ENCODE measurements at places on chromosomes 7 and 10.
A peak's percentile ranks its signal among the peaks of the same experiment; 100 is the strongest.

DNA sequence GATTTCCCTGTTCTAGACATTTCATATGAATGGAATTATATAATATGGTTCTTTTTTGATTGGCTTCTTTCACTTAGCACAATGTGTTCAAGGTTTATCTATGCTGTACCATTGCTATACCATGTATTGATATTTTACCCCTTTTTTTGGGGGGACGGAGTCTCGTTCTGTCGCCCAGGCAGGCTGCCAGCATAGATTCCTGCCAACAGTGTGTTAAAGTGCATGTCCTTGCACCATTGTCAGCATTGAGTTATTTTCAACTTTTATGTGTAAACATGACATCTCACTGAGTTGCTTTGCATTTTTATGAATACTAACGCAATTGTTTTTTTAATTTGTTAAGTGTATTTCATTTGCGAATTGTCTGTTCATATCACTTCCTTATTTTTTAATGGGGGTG lies 4.9 kb downstream of the ABCC2 start:
- DNase-seq = no peak

DNA sequence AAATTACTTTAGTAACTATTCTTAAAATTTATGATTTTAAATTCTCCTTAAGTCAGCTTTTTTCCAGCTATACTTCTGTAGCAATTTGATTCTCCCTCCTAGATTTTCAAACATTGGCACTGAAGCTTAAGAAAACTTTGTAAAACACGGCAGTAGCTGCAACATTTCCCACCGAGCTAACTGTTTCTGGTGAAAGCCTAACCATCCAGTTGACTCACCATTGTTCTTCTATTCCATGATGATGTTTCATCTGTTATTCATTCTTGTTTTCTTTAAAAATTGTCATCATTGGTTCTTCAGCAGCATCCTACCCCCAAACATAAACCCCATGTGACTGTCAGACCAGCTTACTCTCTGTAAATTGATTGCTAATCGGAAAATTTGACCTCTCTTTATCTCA lies 312.3 kb downstream of the DGKB start:
- DNase-seq = no peak

DNA sequence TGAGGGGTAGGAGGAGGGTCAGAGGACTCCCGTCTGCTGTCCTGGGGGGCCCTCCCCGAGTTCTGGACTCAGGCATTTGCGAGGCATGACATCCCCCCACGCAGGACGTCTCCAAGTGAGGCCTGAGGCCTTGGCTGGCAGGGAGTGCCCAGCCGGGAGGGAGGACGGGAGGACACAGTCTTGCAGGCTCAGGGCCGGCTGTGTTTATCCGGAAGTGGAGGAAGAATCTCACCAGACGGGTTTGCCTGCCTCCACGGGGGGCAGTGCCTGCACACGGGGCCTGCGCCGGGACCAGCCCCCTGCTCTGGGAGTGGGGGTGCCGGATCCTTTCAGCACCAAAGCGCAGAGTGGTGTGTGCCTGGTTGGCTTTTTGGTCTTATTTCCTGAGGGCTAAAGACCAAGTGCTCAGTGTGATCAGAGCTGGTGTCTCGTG lies 10.9 kb downstream of the PWWP2B start:
- DNase-seq = no peak

DNA sequence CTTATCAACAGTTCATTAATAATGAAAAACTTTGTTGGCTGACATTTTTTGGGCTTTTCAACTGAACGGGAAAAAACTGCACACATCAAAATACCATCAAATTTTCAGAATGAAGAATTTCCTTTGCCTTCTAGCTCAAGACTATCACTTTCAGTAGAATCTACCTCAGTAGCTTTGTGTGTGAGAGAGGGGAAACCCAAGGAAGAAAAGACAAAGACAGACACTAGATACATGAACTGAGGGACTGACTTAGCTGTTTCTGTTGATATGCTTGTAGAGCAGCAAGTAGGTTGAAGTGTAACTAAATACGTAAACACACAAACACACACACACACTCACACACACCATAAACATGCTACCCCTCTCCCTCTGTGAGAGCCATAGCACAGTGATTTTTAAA lies 257.1 kb downstream of the CDK14 start:
- no peak for DNase-seq

DNA sequence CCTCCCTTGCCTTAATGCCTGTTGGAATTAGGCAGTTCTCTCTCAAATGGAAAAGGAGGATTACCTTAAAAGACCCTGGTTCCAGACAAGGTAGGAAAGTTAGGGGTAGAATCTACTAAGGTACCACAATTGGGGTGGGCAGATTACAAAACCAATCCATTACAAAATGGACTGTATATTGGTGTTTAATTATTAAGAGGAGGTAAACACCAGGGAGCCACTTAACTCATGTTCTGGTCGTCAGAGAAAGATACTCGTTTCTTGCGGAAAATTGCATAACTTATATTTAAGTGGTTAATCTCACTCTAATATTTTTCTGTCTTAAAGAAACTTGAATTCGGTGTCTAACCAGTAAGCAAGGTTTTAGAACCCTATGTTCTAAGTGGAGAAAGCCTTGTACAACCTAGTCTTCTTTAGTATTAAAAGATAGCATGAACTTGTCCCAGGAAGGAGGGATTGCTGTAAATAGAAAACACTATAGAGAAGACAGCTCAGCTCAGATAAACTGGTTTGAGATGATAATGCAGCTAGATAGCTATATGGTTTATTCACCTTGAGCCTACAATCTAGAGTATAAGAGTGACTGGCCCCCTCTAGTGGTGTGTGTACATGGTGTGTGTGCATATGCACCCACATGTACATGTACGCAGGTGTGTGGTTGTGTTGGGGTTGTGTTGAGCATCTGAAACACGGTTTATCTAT lies 58.0 kb upstream of the STRIP2 start:
- DNase-seq = peak; percentile 27

- no peak for DNase-seq
Measured at GRCh38 chr7:154738216-154738615, 264.7 kb downstream of the PAXIP1 start.

GRCh38 chr7:31633467-31633866 lies 53.5 kb upstream of the PPP1R17 start:
- DNase-seq = no peak

GRCh38 chr7:5501465-5501864 lies 77.8 kb upstream of the TNRC18 start:
- no peak for DNase-seq

GRCh38 chr7:92643821-92644220 lies 53.6 kb upstream of the FAM133B start:
- no peak for DNase-seq

- DNase-seq = no peak
Measured at GRCh38 chr7:101411508-101411874, 48.8 kb downstream of the COL26A1 start.

GRCh38 chr10:49527061-49527460 lies 11.9 kb downstream of the ERCC6 start:
- DNase-seq = no peak

DNA sequence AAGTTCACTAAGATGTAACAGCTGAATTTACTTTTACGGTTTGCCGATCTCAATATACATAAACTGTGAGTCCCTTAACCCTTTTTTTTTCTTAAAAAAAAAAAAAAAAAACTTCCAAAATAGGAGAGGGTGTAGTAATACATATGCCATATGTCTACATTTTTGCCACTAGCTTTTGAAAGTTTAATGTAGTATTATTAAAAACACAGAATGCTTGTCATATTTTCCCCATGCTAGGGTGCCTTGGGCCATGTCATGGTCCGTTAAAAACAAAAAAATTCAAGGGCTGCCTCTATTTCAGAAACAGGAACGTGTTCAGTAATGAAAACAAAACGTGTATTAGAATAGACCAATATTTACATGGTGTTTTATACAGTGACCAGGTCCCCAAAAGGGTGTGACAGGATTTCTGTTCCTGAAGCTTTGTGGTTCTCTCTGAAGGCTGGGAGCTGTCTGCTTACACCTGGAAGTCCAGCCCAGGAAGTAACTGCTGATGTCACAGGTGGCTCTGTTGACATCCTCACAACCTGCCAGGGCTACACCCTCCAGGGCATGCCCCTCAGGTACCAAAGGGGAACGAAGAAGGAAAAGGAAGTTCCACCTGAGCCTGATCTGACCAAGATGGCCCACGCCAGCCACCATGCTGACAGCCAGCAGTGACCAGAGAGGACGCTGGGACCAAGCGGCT lies 79.0 kb downstream of the COBL start:
- DNase-seq = no peak

DNA sequence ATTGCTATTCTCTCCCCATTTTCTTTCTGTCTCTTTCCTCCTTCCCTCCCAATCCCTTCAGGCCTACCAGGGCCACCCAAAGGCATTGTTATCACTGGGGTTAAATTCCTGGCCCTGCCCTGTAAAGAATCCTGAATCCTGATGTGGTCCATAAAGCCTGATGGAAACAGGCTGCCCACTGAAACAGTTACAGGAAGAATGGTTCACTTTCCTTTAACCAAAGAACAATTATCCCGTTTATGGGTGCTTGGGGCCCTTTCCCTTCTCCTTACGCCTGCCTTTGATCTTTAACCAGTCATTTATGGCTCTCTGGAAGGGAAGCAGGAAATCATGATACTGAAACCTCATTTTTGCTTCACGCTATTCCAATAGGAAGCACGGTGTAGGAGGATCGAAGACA lies 273.1 kb upstream of the NEBL start:
- DNase-seq = no peak

DNA sequence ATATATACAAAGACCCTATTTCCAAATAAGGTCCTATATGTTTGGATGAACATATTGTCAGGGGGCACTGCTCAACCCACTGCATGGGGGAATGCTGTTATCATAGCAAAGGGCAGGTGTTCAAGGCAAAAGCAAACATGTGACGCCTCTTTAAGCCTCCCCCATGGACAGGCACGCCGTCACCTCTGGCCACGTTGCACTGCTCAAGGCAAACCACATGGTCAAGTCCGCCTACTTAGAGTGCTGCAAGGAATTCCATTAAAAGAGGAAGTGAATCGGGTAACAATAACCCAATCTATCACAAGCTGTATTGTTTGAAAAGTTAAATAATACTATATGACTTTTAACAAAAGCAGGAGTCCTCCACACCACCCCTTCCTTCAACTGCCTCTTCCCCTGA lies 8.8 kb upstream of the CALD1 start:
- DNase-seq = no peak

GRCh38 chr7:40418448-40418847 lies 283.6 kb downstream of the SUGCT start:
- DNase-seq = no peak

GRCh38 chr7:99102809-99103690 lies 40.9 kb downstream of the SMURF1 start:
- DNase-seq = no peak

GRCh38 chr10:96034625-96035024 lies 8.8 kb upstream of the CCNJ start:
- DNase-seq = no peak

GRCh38 chr7:130875265-130875741 lies 141.3 kb upstream of the KLF14 start:
- DNase-seq = peak; percentile 27

DNA sequence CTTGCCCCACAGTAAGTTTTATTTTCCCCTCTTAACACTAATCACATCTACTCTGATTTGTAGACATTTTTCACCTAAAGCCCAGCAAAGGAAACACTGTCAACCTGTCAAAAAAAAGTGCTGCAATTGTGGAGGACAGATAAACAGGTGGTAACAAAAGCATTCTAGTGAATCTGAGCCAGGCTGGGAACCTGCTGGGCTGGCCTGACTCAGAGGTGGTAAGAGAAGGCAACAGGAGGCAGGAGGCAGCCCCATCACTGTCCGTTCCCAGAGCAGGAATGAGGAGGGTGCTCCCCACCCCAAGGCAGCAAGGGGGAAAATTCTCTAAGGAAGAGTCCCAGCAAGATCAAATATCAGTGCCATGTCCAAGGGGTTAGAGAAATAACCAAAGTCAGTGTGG lies 19.5 kb upstream of the HERPUD2 start:
- DNase-seq = no peak

DNA sequence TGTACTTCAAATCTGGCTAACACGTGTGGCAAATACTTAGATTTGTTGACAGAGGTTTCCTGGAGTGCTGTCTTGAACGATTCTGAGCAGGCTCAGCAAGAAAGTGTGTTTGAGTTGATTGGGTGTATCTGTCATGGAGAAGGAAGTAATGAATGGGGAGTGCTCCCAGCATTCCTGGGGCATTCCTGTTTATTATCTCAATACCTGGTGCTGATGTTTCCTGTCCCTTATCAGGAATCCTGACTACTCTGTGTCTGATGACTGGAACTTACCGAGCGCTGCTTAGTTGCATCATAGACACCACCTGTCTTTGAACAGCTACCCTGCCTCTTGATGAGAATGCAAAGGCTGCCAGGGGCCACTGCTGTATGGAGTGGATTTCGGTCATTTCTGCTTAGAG lies 41.0 kb upstream of the TMEM248 start:
- no peak for DNase-seq

DNA sequence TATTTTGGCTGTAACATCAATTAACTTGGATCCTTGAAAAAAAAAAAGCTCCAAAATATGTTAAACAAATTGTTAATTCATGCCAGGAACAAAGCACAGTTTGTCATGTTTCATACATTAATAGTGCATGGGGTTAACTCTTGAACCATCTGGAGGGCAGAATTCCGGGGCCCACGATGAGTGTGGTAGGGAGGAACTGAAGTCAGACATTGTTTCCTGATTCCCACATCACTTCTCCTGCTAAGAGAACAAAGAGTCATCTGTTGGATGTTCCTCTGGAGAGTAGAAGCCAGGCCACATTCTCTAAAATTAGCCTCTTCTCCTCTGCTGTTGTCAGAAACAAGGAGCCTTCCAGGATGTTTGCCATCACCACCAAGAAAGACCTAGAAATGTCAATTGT lies 54.6 kb downstream of the TMEM178B start:
- DNase-seq = no peak

DNA sequence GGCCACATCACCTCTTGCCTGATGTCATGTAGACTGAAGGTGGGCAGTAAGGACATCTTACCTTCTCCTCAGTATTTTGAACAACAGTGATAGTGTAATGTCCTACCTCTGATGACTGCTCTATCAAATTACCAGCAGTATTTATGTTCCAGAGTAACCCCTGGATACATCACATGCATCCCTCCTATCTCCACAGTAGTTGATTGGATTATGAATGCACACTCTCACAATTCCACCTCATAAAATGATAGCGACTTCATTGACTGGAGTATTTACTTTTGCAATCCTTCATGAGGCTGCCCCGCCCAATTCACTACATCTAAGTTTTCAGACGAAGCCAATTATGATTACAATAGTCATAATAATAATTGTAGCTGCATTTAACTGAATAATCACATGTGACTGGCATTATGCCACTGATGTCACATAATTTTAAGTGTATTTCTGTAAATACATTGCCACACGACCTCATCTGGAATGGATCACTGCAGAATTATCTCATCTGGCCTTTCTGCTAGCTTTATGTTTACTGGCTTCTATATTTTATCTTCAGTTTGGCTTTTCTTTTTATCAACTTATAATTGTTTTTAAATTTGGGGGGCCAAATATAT lies 268.9 kb downstream of the SLC25A13 start:
- peak; percentile 81 for DNase-seq

DNA sequence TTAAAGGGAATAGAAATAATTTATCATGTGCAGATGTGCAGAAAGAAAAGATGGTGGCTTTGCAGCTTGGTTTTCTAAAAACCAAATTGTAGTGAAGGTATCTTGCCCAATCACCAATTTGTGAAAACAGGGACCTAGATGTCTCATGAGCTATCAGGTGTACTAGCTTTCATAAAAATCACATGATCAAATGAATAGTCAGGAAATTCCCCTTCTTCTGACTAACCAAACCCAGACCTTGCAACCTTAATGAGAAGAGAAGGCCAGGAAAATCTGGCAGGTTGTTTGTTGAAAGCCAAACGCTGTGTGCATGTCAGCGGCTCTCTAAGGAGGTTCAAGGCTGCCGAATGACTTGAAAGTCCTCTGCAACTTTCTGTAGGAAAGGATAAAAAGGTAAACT lies 304.4 kb upstream of the NRP1 start:
- DNase-seq = no peak

Data from NCI-H1105 (cell line).